WTC11 (cell line): ENCODE measurements at places on chromosomes 1 and 21. TPM values are rescaled to one million over a fixed set of nuclear protein-coding genes. Genes with fewer than 3 reads are reported as not detected.

DNA sequence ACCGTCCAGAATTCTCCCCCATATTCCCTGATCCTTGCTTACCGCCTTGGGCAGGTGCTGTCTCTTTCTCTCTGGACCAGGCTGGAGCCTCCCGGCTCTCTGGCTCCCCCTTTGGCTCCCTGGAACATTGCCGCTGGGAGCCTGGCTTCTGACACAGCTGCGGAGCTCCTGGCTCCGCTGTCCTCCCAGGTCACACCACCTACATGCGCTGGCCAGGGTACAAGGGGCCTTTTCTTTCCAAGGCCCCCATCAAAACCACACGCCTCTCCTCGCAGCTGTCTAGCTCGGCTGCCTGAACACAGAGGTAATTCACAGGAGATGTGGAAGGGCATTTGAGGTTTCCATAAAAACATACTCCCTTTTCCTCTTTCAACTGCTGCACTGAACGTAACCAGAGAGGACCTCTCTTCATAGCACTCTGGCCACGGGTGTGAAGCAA lies 7.5 kb upstream of the ZNF648 start:
- H3K27me3 ChIP-seq, result peaks cover 1% of the 10 kb centered on the region; the same call in 1 of the 2 replicates
- H3K27ac ChIP-seq, result no peak overlapping the region
- H3K4me3 ChIP-seq, result peak overlapping the region; percentile 16
- peaks cover 5% of the 10 kb centered on the region for H3K4me1 ChIP-seq
- DNase-seq, result peak; percentile 74
- H3K36me3 ChIP-seq, result no peaks in the 10 kb centered on the region

- no peaks in the 10 kb centered on the region for H3K36me3 ChIP-seq
- H3K4me1 ChIP-seq, result peaks cover 20% of the 10 kb centered on the region
- no peaks in the 10 kb centered on the region for H3K27me3 ChIP-seq
- no peak overlapping the region for H3K4me3 ChIP-seq
- DNase-seq, result no peak
Observed at GRCh38 chr1:64915381-64916274, 50.7 kb downstream of the JAK1 start.

- no peak overlapping the region for H3K4me3 ChIP-seq
- peak; percentile 59 for DNase-seq
- peaks cover 61% of the 10 kb centered on the region for H3K4me1 ChIP-seq
- peak overlapping the region; percentile 49; the same call in 1 of the 2 replicates for H3K27ac ChIP-seq
Observed at GRCh38 chr1:27536767-27537166, 46.8 kb upstream of the WASF2 start.

GRCh38 chr1:31658721-31659120 lies 14.0 kb upstream of the PEF1 start:
- H3K36me3 ChIP-seq, result no peaks in the 10 kb centered on the region
- no peaks in the 10 kb centered on the region for H3K27me3 ChIP-seq
- DNase-seq, result no peak
- no peaks in the 10 kb centered on the region; the same call in 1 of the 2 replicates for H3K4me1 ChIP-seq
- H3K27ac ChIP-seq, result no peak overlapping the region

- no peaks in the 10 kb centered on the region for H3K36me3 ChIP-seq
- peaks cover 29% of the 10 kb centered on the region for H3K27me3 ChIP-seq
- H3K27ac ChIP-seq, result no peak overlapping the region
Observed at GRCh38 chr1:20190256-20191160, 4.2 kb upstream of the PLA2G2C start.

GRCh38 chr1:21865609-21865942 lies 53.5 kb downstream of the LDLRAD2 start:
- no peak overlapping the region for H3K27ac ChIP-seq
- H3K4me1 ChIP-seq, result peaks cover 23% of the 10 kb centered on the region
- DNase-seq, result no peak
- no peaks in the 10 kb centered on the region for H3K27me3 ChIP-seq
- peaks cover 35% of the 10 kb centered on the region for H3K36me3 ChIP-seq
- H3K4me3 ChIP-seq, result no peak overlapping the region

DNA sequence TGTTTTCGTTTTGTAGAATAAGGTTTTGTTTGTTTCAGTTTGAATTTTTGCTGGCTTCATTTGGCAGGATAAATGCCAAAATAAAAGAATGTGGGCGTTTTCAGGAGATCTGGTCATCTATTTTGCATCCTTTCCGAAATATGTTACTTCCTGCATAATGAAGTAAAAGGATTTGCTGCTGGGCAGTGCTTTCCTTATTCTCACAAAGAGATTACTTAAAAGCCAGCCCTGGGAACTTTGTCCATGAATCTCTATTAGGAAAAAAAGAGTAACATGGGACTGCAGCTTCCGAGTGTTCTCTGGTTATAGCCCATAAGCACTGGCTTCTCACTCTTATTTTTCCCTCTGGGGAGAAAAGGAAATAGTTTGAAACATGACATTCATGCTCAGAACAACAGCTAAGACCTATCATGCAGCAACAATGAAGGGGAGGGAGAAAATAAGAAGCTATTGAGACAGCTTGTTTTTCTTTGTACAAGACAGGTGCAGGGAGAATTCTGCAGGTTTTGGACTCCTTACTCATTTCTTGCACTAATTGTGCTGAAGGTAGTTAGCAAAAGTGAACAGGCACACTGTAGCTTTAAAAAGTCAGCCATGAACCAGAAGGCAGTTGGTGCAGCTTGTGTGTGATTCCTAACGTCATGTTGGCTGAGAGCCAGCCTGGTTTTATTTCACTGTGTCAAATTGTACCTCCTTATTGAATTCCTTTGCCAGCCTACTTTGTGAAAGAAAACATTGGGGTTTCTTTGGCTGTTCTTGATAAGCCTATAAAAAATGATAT lies at the start of gene SAMD13:
TSS of gene SAMD13 (plus strand) at position 705 of the 781 bp plus-strand sequence. CDS start 1,527 bp downstream, outside the sequence.
- H3K36me3 ChIP-seq, result peaks cover 2% of the 10 kb centered on the region; the same call in 1 of the 2 replicates
- DNase-seq, result no peak
- H3K4me1 ChIP-seq, result peaks cover 48% of the 10 kb centered on the region
- no peaks in the 10 kb centered on the region; the same call in 1 of the 2 replicates for H3K27me3 ChIP-seq

- peaks cover 44% of the 10 kb centered on the region for H3K4me1 ChIP-seq
- H3K36me3 ChIP-seq, result peaks cover 54% of the 10 kb centered on the region
- H3K4me3 ChIP-seq, result peak overlapping the region; percentile 98
- no peak for DNase-seq
- no peak overlapping the region for H3K27ac ChIP-seq
- no peaks in the 10 kb centered on the region for H3K27me3 ChIP-seq
Observed at GRCh38 chr1:154220970-154221277, 169 bp downstream of the UBAP2L start.

DNA sequence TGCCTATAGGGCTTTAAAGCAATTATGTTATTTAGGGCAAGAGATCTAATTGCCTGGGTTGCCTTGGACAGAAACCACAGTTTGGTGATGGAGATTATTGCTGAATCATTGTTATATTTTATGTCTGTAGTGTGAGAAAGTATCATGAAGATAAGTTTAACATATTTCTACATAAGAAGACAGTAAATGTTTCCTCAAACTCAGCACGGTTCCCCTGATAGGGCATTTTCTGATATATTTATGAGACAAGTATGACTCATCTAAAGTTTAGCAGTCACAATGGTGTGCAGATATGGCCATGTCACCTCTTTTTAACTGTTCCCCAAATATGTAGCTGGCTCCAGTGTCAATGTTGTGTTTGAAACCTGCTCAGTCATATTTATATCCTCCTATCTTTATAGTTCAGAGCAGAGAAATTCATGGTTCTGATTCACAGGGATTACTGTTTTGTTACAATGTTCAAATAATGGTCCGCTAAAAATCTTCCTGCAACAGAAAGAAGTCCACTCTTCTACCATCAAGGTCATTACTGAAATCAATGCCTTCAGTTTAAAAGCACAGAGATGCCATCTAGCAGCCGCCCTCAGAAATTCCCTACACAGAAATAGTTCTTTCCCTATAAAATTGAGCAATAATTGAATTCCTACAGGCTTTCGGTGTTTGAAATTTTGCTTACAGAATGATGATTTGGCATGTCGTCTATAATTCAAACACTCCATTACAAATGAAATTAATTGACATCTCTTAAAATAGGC lies 3.7 kb downstream of the OLFM3 start:
- DNase-seq, result no peak
- no peak overlapping the region for H3K4me3 ChIP-seq
- H3K27ac ChIP-seq, result no peak overlapping the region
- peaks cover 6% of the 10 kb centered on the region for H3K4me1 ChIP-seq
- H3K36me3 ChIP-seq, result no peaks in the 10 kb centered on the region

GRCh38 chr1:63630666-63631065 lies 37.5 kb downstream of the PGM1 start:
- H3K4me3 ChIP-seq, result no peak overlapping the region
- DNase-seq, result no peak

- H3K4me1 ChIP-seq, result peaks cover 35% of the 10 kb centered on the region
- DNase-seq, result peak; percentile 66
- peak within 1 kb of the TSS; percentile 68 for H3K27ac ChIP-seq
- peaks cover 20% of the 10 kb centered on the region for H3K27me3 ChIP-seq
Observed at GRCh38 chr1:115641762-115642167, at the start of gene VANGL1. Gene VANGL1 (plus strand): TSS chr1:115641970. CDS start chr1:115651414, 9,444 bp downstream.

DNA sequence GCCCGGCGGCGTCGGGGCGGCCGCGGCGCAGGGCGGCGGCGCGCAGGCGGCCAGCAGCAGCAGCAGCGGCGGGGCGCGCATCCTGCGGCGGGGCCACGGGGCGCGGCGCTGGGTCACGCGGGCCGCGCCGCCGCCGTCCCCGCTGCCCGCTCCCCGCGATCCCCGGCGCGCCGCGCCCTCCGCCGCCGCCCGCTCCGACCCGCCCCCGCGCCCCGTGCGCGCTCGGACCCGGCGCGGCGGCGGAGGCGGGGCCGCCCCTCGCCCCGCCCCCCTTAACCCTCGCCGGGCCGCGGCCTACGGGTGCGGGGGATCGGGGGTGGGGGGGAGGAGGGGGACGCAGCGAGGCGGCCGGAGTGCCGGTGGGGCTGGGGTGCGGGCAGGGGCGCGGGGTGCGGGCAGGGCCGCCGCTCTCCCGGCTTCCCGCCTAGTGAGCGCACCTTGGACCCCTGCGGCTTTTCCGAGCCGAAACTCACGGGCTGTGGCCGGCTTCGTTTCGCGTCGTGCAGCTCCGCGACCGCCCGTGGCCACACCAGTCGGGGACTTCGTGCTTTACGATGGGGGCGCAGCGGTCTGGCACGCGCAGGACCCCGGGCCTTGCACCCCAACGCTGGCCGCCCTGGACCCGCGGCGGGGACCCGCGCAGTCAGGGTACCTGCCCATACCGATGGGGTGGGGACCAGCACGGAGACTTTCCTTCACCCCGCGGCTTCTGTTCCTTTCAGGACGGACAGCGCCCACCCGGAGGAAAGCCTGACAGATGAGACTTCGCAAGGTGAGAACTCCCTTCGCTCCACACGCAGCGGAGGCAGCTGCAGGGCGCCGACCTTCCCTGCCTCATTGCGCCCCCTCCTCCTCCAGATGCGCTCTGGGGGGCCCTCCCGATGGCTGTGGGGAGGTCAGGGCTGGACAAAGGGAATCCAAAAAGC lies at the start of gene FNDC10:
TSS of gene FNDC10 (minus strand) at position 201 of the 926 bp plus-strand sequence. CDS start at position 81, 120 bp downstream.
- no peaks in the 10 kb centered on the region for H3K36me3 ChIP-seq
- DNase-seq, result peak; percentile 59
- peak within 1 kb of the TSS; percentile 72 for H3K4me3 ChIP-seq
- peaks cover 10% of the 10 kb centered on the region; the same call in 1 of the 2 replicates for H3K4me1 ChIP-seq
- peaks cover 25% of the 10 kb centered on the region for H3K27me3 ChIP-seq

- peaks cover 6% of the 10 kb centered on the region for H3K36me3 ChIP-seq
- DNase-seq, result no peak
- H3K27ac ChIP-seq, result no peak overlapping the region
- no peaks in the 10 kb centered on the region for H3K27me3 ChIP-seq
Observed at GRCh38 chr1:237303929-237304328, 261.9 kb downstream of the RYR2 start.

DNA sequence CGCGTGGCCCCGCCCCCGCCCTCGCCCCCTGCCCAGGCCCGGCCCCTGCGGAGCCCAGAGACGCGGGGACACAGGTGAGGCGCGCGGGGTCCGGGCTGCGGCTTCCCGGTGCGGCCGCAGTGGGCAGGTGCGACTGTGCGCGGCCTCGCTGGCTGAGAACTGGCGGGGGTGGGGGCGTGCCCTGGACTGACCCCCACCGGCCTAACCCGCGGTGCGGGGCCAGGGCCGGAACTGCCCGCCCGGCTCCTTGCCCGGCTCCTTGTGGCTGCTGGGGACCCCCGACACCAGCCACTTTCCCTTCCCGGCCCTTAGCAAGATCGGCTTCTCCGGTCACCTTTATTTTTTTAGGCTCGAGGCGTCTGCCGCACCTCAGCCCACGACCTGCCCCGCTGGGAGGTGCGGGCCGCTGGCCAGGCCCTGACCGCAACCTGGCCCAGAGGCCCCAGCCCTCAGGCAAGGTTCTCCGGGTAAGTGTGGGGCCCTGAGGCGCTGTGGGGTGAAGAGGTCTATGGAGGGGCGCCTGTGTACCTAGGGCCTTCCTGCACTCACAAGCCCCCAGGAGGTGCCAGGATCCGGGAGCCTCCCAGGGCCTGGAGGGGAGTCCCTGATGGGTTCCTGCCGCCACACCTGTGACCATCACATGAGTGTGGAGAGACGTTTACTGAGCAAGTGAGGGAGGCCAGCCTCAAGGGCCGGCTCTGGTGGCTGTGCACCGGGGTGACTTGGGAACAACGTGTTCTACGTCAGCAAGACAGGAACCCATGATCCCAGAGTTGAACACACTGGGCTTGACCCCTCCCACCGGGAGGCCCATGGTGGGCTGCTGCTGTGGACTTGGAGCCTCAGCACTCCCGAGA lies at the start of gene SMIM1:
TSS of gene SMIM1 (plus strand) at position 35 of the 857 bp plus-strand sequence. CDS start 2,625 bp downstream, outside the sequence.
- H3K27ac ChIP-seq, result no peak within 1 kb of the TSS
- H3K4me3 ChIP-seq, result peak within 1 kb of the TSS; percentile 64
- no peaks in the 10 kb centered on the region for H3K36me3 ChIP-seq
- H3K4me1 ChIP-seq, result peaks cover 23% of the 10 kb centered on the region
- no peak for DNase-seq

GRCh38 chr21:34524646-34525601 lies 12.9 kb upstream of the KCNE1 start:
- peaks cover 84% of the 10 kb centered on the region for H3K4me1 ChIP-seq
- peak overlapping the region; percentile 85 for H3K27ac ChIP-seq
- peaks cover 6% of the 10 kb centered on the region for H3K27me3 ChIP-seq
- H3K36me3 ChIP-seq, result peaks cover 5% of the 10 kb centered on the region
- peak; percentile 61 for DNase-seq
- peak overlapping the region; percentile 45 for H3K4me3 ChIP-seq

GRCh38 chr21:41931041-41931451 lies 22.8 kb downstream of the C2CD2 start:
- DNase-seq, result no peak
- no peaks in the 10 kb centered on the region for H3K36me3 ChIP-seq
- peaks cover 50% of the 10 kb centered on the region for H3K4me1 ChIP-seq
- H3K27me3 ChIP-seq, result peaks cover 3% of the 10 kb centered on the region; the same call in 1 of the 2 replicates
- H3K27ac ChIP-seq, result peak overlapping the region; percentile 85
- no peak overlapping the region for H3K4me3 ChIP-seq

The SMYD2 gene
- 6.3 to 6.8 TPM (median 6.4 TPM) in 3 replicates for total RNA-seq

The DTL gene
- total RNA-seq, result 38.8 to 52.3 TPM (median 43.0 TPM) in 3 replicates

The KRTAP10-5 gene
- not detected in 3 replicates for total RNA-seq

The S100A9 gene
- 0.33 to 0.37 TPM in 2 of 3 replicates, not detected in the other for total RNA-seq

The MX2 gene
- 2.6 to 4.0 TPM (median 2.7 TPM) in 3 replicates for total RNA-seq

The APCS gene
- 0.44 to 0.66 TPM (median 0.64 TPM) in 3 replicates for total RNA-seq

The AMPD1 gene
- not detected in 3 replicates for total RNA-seq
